ENCODE measurements at places on chromosomes 11 and 22. TPM values are rescaled to one million over a fixed set of nuclear protein-coding genes. Genes with fewer than 3 reads are reported as not detected.

Gene MISFA
- 1.3 TPM for total RNA-seq

Gene TRAPPC4
- total RNA-seq = 76.1 TPM

Gene FAM180B
- total RNA-seq = not detected

Gene PHETA2
- total RNA-seq = 2.8 TPM

Gene SART1
- 41.9 TPM for total RNA-seq

Gene SYVN1
- 22.2 TPM for total RNA-seq

Gene TAGLN
- total RNA-seq = 6.3 TPM

Gene HIPK3
- total RNA-seq = 152 TPM

Gene CCDC89
- 0.63 TPM for total RNA-seq

Gene RASD2
- 0.94 TPM for total RNA-seq

Gene BSX
- total RNA-seq = not detected

Gene KCTD14
- total RNA-seq = 1.3 TPM

Gene OR56A1
- 0.31 TPM for total RNA-seq

Gene SLC17A6
- 17.2 TPM for total RNA-seq

Gene CBLIF
- not detected for total RNA-seq

Measured in parietal lobe (tissue), 2 donors.